Right lobe of liver (tissue), 6 donors: ENCODE measurements at places on chromosomes 13 and 19. TPM values are rescaled to one million over a fixed set of nuclear protein-coding genes. Genes with fewer than 3 reads are reported as not detected.
A peak's percentile ranks its signal among the peaks of the same experiment; 100 is the strongest.

The ZNF580 gene
- total RNA-seq = 6.4 TPM

The APOC4 gene
- total RNA-seq = 185 TPM

The DLL3 gene
- total RNA-seq = not detected

The SLC25A41 gene
- not detected for total RNA-seq

The INAFM1 gene
- 5.4 TPM for total RNA-seq

The ZFP28 gene
- 0.99 TPM for total RNA-seq

The B3GNT8 gene
- 1.2 TPM for total RNA-seq

The ZNF865 gene
- total RNA-seq = 4.2 TPM

The RNF225 gene
- not detected for total RNA-seq

The APOE gene
- 3,672 TPM for total RNA-seq

The SH3GL1 gene
- 26.8 TPM for total RNA-seq

The CPB2 gene
- 693 TPM for total RNA-seq

The TUBB4A gene
- 1.00 TPM for total RNA-seq

- no peak for DNase-seq
- H3K27ac ChIP-seq = no peak overlapping the region
- H3K27me3 ChIP-seq = no peaks in the 10 kb centered on the region
- H3K4me1 ChIP-seq = no peaks in the 10 kb centered on the region
These were observed 349.4 kb downstream of the RFC3 start for GRCh38 chr13:34167347-34167746.

- no peak within 1 kb of the TSS for H3K27ac ChIP-seq
- peaks cover 19% of the 10 kb centered on the region for H3K27me3 ChIP-seq
- peaks cover 24% of the 10 kb centered on the region for H3K4me1 ChIP-seq
- no peaks in the 10 kb centered on the region for H3K36me3 ChIP-seq
- H3K4me3 ChIP-seq = peak within 1 kb of the TSS; percentile 16
- no peak for DNase-seq
These were observed at the start of gene POU4F1 for GRCh38 chr13:78603240-78603957. TSS of gene POU4F1 (minus strand) at chr13:78603552. CDS start at chr13:78603326, 226 bp downstream.

GRCh38 chr19:39183104-39183503, 13.7 kb upstream of the NCCRP1 start:
- no peaks in the 10 kb centered on the region for H3K27me3 ChIP-seq
- no peak for DNase-seq
- H3K36me3 ChIP-seq = peaks cover 5% of the 10 kb centered on the region

GRCh38 chr13:98875146-98875729, 102.6 kb downstream of the DOCK9 start:
- no peak overlapping the region for H3K4me3 ChIP-seq
- no peaks in the 10 kb centered on the region for H3K4me1 ChIP-seq
- no peak for DNase-seq
- no peaks in the 10 kb centered on the region for H3K27me3 ChIP-seq
- H3K36me3 ChIP-seq = no peaks in the 10 kb centered on the region

DNA sequence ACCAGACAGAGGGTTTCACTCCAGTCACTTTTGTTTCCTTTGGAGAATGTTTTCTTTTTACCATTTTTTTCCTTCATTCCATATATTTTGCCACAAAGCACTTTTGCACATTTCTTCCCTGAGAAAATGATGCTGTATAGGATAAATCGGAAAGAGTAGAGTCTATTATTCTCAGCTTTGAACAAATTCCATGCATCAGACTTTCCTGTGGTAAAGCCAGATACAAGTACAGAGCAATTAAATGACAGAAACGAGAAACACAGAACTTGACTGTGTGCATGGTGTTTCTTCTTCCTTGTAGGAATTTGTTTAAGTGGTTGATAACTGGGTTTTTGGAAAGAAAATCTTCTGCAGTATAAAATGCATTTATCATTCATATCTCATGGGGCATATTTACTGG, 107.4 kb upstream of the CSNK1A1L start:
- DNase-seq = no peak
- H3K36me3 ChIP-seq = no peaks in the 10 kb centered on the region
- H3K4me1 ChIP-seq = no peaks in the 10 kb centered on the region
- no peak overlapping the region for H3K27ac ChIP-seq

- DNase-seq = no peak
- no peaks in the 10 kb centered on the region for H3K36me3 ChIP-seq
- H3K27ac ChIP-seq = peak overlapping the region; percentile 59
- peak overlapping the region; percentile 43 for H3K4me3 ChIP-seq
These were observed 2.6 kb upstream of the SPACA6 start for GRCh38 chr19:51690454-51691073.

- H3K4me3 ChIP-seq = no peak overlapping the region
- H3K4me1 ChIP-seq = no peaks in the 10 kb centered on the region
- no peak overlapping the region for H3K27ac ChIP-seq
- peaks cover 17% of the 10 kb centered on the region for H3K36me3 ChIP-seq
- no peak for DNase-seq
These were observed 146.9 kb downstream of the MYCBP2 start for GRCh38 chr13:77180011-77180410.

- DNase-seq = no peak
- H3K27me3 ChIP-seq = no peaks in the 10 kb centered on the region
- H3K36me3 ChIP-seq = peaks cover 2% of the 10 kb centered on the region
- no peaks in the 10 kb centered on the region for H3K4me1 ChIP-seq
- no peak overlapping the region for H3K4me3 ChIP-seq
These were observed 2.5 kb downstream of the HDGFL2 start for GRCh38 chr19:4474514-4475022.

DNA sequence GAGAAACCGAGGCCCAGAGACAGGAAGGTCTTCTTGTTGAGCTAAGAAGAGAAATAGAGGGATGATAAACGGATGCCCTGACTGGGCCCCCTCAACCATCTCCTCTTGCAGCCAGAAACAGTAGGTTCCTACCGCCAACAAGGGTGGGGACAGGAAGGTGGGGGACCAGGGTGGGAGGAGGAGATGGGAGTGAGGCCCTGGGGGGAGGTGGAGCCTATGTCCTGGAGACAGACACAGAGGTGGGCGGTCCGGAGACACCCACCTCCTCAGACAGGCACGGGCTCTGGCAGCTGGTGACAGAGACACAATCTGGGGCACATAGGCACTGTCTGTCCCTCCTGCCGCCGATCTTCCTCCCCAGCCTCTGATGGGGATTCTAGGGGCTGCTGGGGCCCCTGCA, 16.9 kb downstream of the GADD45B start:
- H3K36me3 ChIP-seq = no peaks in the 10 kb centered on the region
- no peaks in the 10 kb centered on the region for H3K27me3 ChIP-seq
- H3K4me3 ChIP-seq = no peak overlapping the region
- DNase-seq = no peak
- H3K4me1 ChIP-seq = peaks cover 33% of the 10 kb centered on the region

DNA sequence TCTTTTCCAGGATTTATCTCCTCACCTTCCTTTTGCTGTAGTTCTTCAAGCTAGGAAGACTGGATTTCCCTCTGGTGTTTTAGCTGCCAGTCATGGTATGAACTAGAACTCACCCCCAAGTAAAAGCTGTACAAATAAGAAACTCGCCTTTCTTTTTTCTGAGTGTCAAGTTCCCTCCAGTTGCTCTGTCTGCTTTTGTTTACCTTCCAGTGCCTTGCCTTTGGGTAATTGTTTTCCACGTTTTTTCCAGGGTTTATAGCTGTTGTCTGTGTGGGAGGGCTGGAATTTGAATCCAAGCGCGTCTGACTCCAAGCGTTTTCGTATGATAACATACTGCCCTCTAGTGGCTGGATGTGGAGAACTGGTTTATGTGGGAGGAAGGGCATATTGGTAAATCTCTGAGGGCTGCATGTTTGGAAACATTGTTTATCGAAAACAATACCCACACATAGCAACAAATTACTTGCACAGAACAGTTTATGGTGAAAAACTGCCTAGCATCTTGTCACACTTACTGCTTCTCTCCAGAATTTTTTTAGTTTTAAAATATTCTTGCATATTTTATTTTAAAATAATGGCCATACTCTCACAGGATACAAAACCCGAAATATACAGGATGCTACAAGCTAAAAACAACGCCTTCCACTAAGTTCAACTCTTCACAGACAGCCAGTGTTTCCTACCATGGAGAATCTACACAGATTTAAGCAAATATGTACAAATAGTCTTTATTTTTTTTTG, 19.2 kb downstream of the RCN3 start:
- no peaks in the 10 kb centered on the region for H3K27me3 ChIP-seq
- H3K4me3 ChIP-seq = no peak overlapping the region
- no peak for DNase-seq

GRCh38 chr13:27024074-27024461, 147.5 kb downstream of the USP12 start:
- H3K27me3 ChIP-seq = no peaks in the 10 kb centered on the region
- H3K27ac ChIP-seq = no peak overlapping the region
- H3K4me1 ChIP-seq = no peaks in the 10 kb centered on the region
- no peaks in the 10 kb centered on the region for H3K36me3 ChIP-seq
- no peak overlapping the region for H3K4me3 ChIP-seq

- H3K4me1 ChIP-seq = no peaks in the 10 kb centered on the region
- H3K27ac ChIP-seq = no peak overlapping the region
- H3K27me3 ChIP-seq = no peaks in the 10 kb centered on the region
- no peak overlapping the region for H3K4me3 ChIP-seq
- DNase-seq = no peak
- H3K36me3 ChIP-seq = peaks cover 9% of the 10 kb centered on the region
These were observed 28.3 kb downstream of the CYP2B6 start for GRCh38 chr19:41019346-41019745.

GRCh38 chr13:60690604-60691003, 293.6 kb downstream of the TDRD3 start:
- no peaks in the 10 kb centered on the region for H3K4me1 ChIP-seq
- H3K27me3 ChIP-seq = no peaks in the 10 kb centered on the region
- no peak overlapping the region for H3K4me3 ChIP-seq
- H3K36me3 ChIP-seq = no peaks in the 10 kb centered on the region
- no peak overlapping the region for H3K27ac ChIP-seq

GRCh38 chr19:10603084-10603872, 16.2 kb upstream of the AP1M2 start:
- no peaks in the 10 kb centered on the region for H3K4me1 ChIP-seq
- peak; percentile 71 for DNase-seq
- H3K27me3 ChIP-seq = no peaks in the 10 kb centered on the region
- peak overlapping the region; percentile 78 for H3K27ac ChIP-seq
- H3K36me3 ChIP-seq = no peaks in the 10 kb centered on the region

GRCh38 chr13:74966814-74967424, 515.0 kb downstream of the TBC1D4 start:
- H3K36me3 ChIP-seq = no peaks in the 10 kb centered on the region
- H3K27me3 ChIP-seq = no peaks in the 10 kb centered on the region
- DNase-seq = no peak
- H3K27ac ChIP-seq = no peak overlapping the region

GRCh38 chr13:44620057-44620456, 43.9 kb upstream of the TSC22D1 start:
- no peaks in the 10 kb centered on the region for H3K27me3 ChIP-seq
- H3K4me3 ChIP-seq = no peak overlapping the region
- no peaks in the 10 kb centered on the region for H3K36me3 ChIP-seq

DNA sequence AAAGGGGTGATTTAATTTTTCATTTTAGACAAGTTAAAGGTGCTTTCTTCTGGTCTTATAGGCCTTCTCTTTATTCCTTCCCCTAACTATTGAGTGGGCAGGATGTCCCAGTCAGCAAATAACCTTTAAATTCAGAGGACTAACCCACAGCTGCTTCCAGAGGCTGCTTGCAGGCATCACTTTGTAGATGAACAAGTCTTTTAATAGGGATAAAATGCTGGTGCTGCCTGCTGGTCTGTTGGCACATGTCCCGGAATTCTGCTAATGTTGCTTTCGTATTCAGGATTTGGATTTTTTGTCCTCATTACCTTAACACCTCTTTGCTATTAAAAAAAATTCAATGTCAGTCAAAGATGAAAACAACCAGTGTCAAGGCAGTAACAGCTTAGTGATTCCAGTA, 132.7 kb upstream of the KL start:
- H3K27me3 ChIP-seq = no peaks in the 10 kb centered on the region
- H3K36me3 ChIP-seq = no peaks in the 10 kb centered on the region

GRCh38 chr19:54345938-54346386, 7.0 kb upstream of the LILRA4 start:
- H3K4me3 ChIP-seq = no peak overlapping the region
- H3K4me1 ChIP-seq = no peaks in the 10 kb centered on the region
- H3K27ac ChIP-seq = no peak overlapping the region
- H3K27me3 ChIP-seq = peaks cover 3% of the 10 kb centered on the region

GRCh38 chr13:90455823-90456222, 891.7 kb upstream of the MIR17HG start:
- DNase-seq = no peak
- no peaks in the 10 kb centered on the region for H3K4me1 ChIP-seq
- no peak overlapping the region for H3K27ac ChIP-seq
- no peaks in the 10 kb centered on the region for H3K36me3 ChIP-seq

DNA sequence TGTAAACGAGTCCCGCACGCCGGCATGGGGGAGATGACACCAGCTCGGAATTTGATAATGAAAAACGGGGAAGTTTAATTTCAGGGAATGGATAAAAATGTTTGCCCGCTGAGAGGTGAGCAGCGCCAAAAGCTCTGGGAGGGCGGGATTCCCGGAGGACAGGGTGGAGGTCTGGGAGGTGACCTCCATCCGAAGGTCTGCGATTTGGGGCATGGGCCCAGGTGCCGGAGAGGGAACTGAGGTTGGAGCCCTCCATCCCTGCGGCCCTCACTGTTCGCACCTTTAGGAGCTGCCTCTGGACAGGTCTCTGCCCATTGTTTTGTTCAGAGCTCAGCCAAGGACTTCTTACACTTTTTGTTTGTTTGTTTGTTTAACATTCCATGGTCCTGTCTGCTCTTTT, 129.8 kb downstream of the URI1 start:
- no peaks in the 10 kb centered on the region for H3K36me3 ChIP-seq
- no peak overlapping the region for H3K27ac ChIP-seq
- no peak overlapping the region for H3K4me3 ChIP-seq
- H3K27me3 ChIP-seq = no peaks in the 10 kb centered on the region

GRCh38 chr13:23467048-23467931, 33.8 kb upstream of the SACS start:
- DNase-seq = no peak
- H3K36me3 ChIP-seq = no peaks in the 10 kb centered on the region
- no peak overlapping the region for H3K27ac ChIP-seq
- no peak overlapping the region for H3K4me3 ChIP-seq
- no peaks in the 10 kb centered on the region for H3K27me3 ChIP-seq

DNA sequence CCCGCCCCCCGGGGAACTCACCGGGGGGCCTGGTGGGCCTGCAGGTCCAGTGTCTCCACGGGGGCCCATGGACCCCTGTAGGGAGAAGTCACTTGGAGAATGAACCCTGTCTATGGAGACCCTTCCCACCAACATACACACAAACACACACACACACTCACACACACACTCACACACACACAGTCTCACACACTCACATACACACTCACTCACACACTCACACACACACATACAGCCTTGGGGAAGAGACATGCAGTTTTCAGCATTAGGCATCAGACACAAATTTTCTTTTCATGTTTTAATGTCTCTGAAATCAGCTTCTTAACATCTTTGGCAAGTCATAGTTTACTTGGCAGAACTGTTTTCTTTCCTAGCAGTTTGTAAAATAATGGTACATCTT, 31.0 kb upstream of the OLFM2 start:
- no peaks in the 10 kb centered on the region for H3K36me3 ChIP-seq
- H3K4me1 ChIP-seq = no peaks in the 10 kb centered on the region
- no peaks in the 10 kb centered on the region for H3K27me3 ChIP-seq

- no peak for DNase-seq
- no peak overlapping the region for H3K4me3 ChIP-seq
- H3K27me3 ChIP-seq = no peaks in the 10 kb centered on the region
- no peak overlapping the region for H3K27ac ChIP-seq
These were observed 503.4 kb downstream of the SLITRK1 start for GRCh38 chr13:83378908-83379307.
